Activated T-cell treated with anti-CD3 and anti-CD28 coated beads, Interleukin-2, amount 50 U/mL, for 48 hours (primary cell): ENCODE measurements at places on chromosomes 7 and 10.

GRCh38 chr7:45681596-45682357 is 107.6 kb downstream of the ADCY1 start:
- DNase-seq = no peak

- peak; percentile 43 for DNase-seq
These were observed 12.3 kb downstream of the CFAP46 start for GRCh38 chr10:132929953-132930548.

DNA sequence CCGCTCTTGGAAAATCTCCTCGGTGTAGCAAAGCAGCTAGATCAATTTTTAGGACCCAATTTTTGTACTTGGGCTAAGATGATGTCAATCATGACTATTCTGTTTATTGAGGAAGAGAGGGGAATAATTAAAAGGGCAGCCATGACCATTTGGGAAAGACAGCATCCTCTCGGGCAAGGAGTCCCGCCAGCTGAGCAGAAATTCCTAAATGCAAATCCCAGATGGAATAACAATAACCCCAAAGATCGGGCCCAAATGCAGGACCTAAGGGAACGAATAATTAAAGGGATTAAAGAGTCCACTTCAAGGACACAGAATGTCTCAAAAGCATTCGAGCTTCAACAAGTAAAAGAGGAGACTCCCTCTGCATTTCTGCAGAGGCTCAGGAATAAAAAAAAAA is 18.7 kb downstream of the COL17A1 start:
- no peak for DNase-seq

- DNase-seq = no peak
These were observed 212.1 kb downstream of the VTI1A start for GRCh38 chr10:112658900-112659638.

DNA sequence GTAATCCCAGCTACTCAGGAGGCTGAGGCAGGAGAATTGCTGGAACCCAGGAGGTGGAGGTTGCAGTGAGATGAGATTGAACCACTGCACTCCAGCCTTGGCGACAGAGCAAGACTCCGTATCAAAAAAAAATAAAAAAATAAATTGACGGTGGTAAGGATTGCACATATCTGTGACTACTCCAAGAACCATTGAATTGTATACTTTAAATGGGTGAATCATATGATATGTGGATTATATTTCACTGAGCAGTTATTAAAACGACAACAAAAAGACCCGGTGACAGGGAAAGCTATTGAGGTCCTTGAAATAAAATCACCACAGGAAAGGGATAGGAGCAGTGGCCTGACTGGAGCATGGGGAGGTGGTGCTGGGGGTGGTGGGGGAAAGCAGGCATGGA is 31.2 kb upstream of the COMTD1 start:
- no peak for DNase-seq

GRCh38 chr10:79098596-79099015 is 29.8 kb downstream of the ZMIZ1 start:
- no peak for DNase-seq

GRCh38 chr7:63113713-63114285 is 884.9 kb upstream of the ZNF722 start:
- DNase-seq = no peak

GRCh38 chr10:1382711-1383110 is 326.5 kb downstream of the WDR37 start:
- DNase-seq = no peak

DNA sequence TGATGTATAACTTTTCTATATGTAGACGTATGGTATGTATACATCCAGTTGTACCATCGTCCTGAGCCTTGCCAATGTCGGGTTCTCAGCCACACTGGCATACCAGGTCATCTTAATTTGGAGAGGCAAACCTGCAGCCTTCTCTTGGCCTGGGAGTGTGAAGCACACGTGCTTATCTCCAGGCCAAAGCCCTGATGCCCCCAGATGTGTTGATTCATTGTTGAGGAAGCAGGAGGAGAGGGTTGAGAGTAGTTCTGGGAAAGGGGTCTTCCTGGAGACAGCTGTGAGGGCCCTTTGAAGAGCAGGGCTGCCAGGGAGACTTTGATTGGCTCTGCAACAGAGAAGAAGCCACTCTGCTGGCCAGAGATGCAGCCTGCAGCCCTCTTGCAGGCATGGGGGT is 155.6 kb downstream of the ARHGAP21 start:
- DNase-seq = no peak

DNA sequence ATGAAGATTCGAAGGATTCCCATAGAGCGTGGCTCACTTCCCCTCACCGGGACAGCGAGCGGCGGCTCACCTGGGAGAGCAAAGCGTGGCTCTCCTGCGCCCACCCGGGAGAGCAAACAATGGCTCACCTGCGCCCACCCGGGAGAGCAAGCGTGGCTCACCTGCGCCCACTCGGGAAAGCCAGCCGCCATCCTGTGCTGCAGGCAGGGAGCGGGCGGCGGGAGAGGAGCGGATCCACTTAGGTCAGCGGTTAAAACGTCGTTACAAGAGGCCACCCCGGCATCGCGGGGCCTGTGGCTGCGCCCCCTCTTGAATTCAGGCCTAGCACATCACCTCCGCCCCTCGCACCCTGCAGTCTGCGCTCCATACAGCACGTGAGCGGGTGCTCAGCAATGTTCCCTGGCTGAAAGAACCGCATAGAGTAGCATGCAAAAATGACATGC is 461 bp upstream of the FIGNL1 start:
- no peak for DNase-seq

GRCh38 chr10:15558136-15558535 is 161.6 kb downstream of the ITGA8 start:
- DNase-seq = no peak

DNA sequence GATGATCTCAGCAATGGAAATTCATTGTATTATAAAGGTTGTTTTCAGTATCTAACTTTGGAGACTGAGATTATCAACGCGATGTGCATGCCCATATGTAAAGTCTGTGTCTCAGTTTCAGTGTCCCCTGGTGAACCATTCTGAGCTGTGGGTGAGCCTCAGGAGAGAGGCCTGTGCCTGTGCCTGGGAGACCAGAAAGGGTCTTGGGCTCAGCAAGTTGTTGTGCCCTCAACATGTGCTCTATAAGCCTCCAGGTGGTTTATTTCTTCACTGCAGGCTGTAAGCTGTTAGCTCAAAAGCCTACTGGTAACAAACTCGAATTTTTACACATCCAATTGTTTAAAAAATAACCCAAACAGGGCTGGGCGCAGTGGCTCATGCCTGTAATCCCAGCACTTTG is 151.9 kb downstream of the PKD1L1 start:
- DNase-seq = no peak

- no peak for DNase-seq
These were observed 7.0 kb upstream of the ACTR3C start for GRCh38 chr7:150330211-150330885.

GRCh38 chr7:655758-656157 is 70.7 kb upstream of the DNAAF5 start:
- no peak for DNase-seq

DNA sequence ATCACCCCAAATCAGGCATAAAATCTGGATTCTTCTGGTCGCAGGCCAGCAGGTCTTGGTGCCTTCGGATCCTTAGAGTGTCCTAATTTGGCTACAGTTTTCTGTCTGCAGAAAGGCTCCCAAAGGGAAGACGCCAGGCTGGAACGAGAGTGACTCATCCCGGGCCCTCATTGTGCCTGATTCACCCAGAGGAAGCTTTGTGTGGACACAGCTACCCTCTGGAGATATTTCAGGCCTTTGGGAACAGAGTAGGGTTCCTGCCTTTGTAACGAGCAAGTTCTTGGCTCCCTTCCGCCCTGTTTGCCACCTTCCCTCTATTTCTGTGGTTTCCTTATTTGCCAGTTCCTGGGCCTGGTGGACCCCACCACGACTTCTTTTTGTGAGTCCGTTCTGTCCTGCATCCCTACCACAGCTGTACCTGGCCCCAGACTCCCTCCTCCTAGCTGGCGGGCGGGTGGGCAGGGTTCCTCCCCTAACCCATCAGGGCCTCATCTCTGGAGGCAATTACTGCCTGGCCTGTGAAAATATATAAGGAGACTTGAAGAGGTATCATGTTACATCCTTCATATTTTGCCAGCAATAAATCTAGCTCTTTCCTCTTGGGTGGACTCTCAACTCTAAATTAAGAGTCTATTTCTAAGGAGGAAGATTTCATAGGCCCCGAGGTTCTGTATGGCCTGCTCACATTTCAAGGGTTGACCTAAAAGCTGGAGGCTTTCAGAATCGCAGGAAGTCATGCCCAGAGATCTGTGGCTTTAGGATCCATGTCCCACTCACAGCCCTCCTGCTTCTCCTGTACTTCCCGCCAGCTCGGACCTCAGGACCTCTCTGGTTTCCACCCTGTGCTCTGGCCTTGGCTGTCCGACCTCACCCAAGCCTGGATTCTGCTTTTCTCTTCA is 219.2 kb upstream of the ZNF32 start:
- DNase-seq = no peak

DNA sequence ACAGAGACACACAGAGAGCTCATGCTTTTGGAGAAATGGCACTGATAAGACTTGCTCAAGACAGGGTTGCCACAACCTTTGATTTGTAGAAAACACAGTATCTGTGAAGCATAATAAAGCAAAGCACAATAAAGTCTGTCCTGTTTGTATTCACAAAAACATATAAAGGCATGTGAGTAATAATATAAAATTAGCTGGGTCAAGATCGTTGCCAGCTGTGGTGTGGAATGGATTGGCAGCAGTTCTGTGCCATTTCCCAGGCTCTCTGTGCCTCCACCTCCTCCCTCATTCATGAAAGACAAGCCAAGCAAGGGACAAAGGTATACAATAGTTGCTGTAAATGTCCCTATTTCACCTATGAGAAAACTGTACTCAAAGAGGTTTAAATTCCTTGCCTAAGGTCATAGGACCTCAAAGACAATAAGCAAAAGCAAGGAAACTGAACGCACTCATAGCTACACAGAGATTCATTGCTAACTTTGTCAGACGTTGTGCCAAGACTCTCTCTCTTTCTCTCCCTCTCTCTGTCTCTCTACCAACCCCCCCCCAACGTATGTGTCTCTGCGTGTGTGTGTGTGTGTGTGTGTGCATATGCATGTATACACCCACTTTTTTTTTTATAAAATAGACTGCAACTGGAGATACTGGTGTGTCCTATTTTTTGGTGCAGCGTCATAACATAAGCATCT is 31.8 kb downstream of the CHST3 start:
- DNase-seq = no peak

DNA sequence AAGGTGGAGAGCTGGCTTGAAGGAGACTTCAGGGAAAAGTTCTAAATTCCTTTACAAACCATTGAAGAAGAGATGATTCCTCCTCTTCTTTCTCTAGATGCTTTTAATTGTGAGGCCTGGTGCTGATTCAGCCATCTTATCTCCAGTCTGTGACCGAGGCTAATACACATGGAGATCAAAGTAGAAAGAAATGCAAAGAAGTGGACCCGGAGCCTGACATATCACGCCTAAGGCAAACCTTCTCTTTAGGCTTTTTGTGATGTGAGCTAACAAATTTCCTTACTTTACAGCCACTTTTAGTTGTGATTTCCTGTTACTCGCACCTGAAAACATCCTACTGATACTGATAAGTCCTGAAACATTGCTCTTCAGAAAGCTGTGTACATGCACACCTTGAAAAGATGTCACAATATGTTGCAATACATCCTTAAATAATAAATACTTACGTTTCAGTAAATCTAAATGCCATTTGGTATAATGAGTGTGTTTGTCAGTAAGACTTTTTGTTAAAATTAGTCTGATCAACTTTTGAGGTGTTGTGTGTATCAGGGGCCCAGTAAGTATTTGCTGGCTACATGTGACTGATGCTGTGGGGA is 192.4 kb downstream of the BAMBI start:
- no peak for DNase-seq

- DNase-seq = no peak
These were observed 7.6 kb downstream of the FAM53B start for GRCh38 chr10:124736491-124737136.

DNA sequence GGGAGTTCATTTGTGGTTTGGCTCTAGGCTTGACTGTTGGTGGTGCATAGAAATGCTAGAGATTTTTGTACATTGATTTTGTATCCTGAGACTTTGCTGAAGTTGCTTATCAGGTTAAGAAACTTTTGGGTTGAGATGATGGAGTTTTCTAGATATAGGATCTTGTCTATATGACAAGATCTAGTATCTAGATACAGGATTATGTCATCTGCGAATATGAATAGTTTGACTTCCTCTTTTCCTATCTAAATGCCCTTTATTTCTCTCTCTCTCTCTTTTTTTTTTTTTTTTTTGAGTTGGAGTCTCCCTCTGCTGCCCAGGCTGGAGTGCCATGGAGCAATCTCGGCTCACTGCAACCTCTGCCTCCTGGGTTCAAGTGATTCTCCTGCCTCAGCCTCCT is 62.9 kb downstream of the MGAM2 start:
- no peak for DNase-seq

DNA sequence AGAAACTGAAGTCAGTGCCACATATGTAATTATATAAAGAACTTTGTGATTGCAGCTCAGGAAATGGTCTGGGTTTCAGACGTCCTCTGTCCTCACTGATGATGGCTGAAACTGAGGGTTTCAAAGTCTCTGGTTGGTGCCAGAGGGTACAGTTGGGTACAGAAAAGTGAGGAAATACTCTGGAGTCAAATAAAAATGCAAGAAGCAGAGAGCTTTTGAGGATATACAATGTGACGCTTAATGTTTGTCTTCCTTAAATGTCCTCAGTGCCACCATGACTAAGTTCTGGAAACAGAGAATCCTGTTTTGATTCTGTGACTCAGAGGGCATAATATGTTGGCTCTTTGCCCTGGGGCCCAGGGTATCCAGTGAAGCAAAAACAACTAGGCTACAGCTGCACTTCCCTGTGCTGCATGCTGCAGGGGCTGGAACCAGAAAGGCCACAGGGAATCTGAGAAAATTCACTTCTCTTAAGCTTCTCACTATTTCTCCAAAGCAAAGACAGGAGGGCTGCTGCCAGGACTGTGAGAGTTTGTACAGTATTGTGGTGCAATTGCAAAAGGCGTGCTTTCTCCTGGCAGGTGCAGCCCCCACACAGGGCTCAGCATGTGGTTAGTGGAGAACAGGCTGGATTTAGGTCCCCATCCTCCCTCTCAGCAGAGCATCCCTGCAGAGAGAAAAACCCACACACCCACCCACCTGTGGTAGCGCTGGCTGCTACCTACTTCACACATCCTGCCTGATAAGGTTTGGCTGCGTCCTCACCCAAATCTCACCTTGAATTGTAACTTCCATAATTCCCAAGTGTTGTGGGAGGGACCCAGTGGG is 169.5 kb upstream of the SVIL start:
- peak; percentile 23 for DNase-seq

- DNase-seq = no peak
These were observed 28.1 kb downstream of the LRRC4 start for GRCh38 chr7:128003167-128003566.

DNA sequence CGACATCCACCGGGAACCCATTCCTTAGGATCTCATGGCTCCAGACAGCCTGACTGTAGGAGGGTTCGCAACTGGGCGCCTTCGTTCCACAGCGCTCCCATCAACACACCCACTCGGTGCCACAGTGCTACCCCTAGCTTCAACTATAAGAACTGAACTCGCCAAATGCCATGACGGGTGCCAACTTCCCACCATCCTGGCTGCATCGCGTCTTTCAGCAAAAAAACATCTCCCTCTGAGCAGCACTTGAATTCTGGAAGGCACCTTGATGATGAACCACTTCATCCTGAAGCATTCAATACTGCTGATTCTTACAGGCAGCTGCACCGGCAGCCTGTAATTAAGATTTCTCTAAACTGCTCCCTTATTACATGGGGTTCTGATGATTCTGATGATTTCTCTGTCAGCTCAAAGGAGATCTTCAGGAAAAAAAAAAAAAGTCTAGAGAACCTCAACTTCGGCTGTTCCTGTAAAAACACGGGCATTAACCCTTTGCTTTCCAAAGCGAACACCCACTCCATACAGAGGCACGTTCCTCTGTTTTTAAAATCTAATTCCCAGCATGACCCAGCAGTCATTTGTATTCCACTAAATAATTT is 1.3 kb downstream of the CYTH3 start:
- peak; percentile 41 for DNase-seq
